SJCRH30 (cell line): ENCODE measurements at places on chromosomes 6 and 20. TPM values are rescaled to one million over a fixed set of nuclear protein-coding genes. Genes with fewer than 3 reads are reported as not detected.

POLR1C gene
- 37.3 and 38.3 TPM in 2 replicates for total RNA-seq

RUNX2 gene
- total RNA-seq: 46.1 and 50.5 TPM in 2 replicates

CDK19 gene
- 19.0 and 22.2 TPM in 2 replicates for total RNA-seq

FOXC1 gene
- 7.2 TPM in 2 replicates for total RNA-seq

SEMG2 gene
- total RNA-seq: not detected in 2 replicates

KIF25 gene
- 0.51 TPM in 1 of 2 replicates, not detected in the other for total RNA-seq

BPIFA1 gene
- not detected in 2 replicates for total RNA-seq

SLPI gene
- not detected in 2 replicates for total RNA-seq

PACRG gene
- not detected in 2 replicates for total RNA-seq

PBOV1 gene
- not detected in 2 replicates for total RNA-seq

YTHDF1 gene
- total RNA-seq: 83.2 and 84.4 TPM in 2 replicates

PTPRT gene
- total RNA-seq: 0.93 and 0.94 TPM in 2 replicates

RFX6 gene
- total RNA-seq: not detected in 2 replicates

SRSF3 gene
- total RNA-seq: 395 and 493 TPM in 2 replicates

DUSP15 gene
- 2.5 and 2.9 TPM in 2 replicates for total RNA-seq

PHACTR3 gene
- total RNA-seq: not detected in 2 replicates

SLC4A11 gene
- 12.1 and 16.4 TPM in 2 replicates for total RNA-seq

DDRGK1 gene
- 15.5 and 16.4 TPM in 2 replicates for total RNA-seq

EYS gene
- total RNA-seq: not detected in 2 replicates

CLPSL2 gene
- total RNA-seq: not detected in 2 replicates

CCDC170 gene
- not detected in 2 replicates for total RNA-seq

MEP1A gene
- total RNA-seq: not detected in 2 replicates

EIF2S2 gene
- 122 and 137 TPM in 2 replicates for total RNA-seq

TAGAP gene
- 4.7 and 5.2 TPM in 2 replicates for total RNA-seq

WFDC5 gene
- total RNA-seq: not detected in 2 replicates

GCM1 gene
- total RNA-seq: not detected in 2 replicates

NHLRC1 gene
- not detected in 2 replicates for total RNA-seq

GNAS-AS1 gene
- not detected in 2 replicates for total RNA-seq

LPA gene
- total RNA-seq: not detected in 2 replicates

FERMT1 gene
- total RNA-seq: 4.7 and 5.7 TPM in 2 replicates

MYH7B gene
- 0.02 and 0.10 TPM in 2 replicates for total RNA-seq

GTF3C6 gene
- 119 and 120 TPM in 2 replicates for total RNA-seq

MPIG6B gene
- 0.47 TPM in 1 of 2 replicates, not detected in the other for total RNA-seq

PLA2G7 gene
- not detected in 2 replicates for total RNA-seq

TNXB gene
- 1.6 and 3.3 TPM in 2 replicates for total RNA-seq

SUMO4 gene
- total RNA-seq: 1.1 and 1.5 TPM in 2 replicates

ENPP1 gene
- 30.4 and 34.0 TPM in 2 replicates for total RNA-seq

CDSN gene
- 0.06 TPM in 1 of 2 replicates, not detected in the other for total RNA-seq

ULBP1 gene
- 0.99 and 1.7 TPM in 2 replicates for total RNA-seq

PAQR8 gene
- total RNA-seq: 3.3 and 3.4 TPM in 2 replicates

EYA4 gene
- total RNA-seq: 36.8 and 44.5 TPM in 2 replicates

RSPH4A gene
- total RNA-seq: 1.6 and 2.1 TPM in 2 replicates

HLA-DMB gene
- total RNA-seq: not detected in 2 replicates

PRICKLE4 gene
- 0.28 TPM in 1 of 2 replicates, not detected in the other for total RNA-seq

NNAT gene
- not detected in 2 replicates for total RNA-seq
